ENCODE measurements at places on chromosomes 11 and 22.

- no peak for DNase-seq
Observed at GRCh38 chr11:67062526-67063373, 6.1 kb downstream of the RHOD start.

DNA sequence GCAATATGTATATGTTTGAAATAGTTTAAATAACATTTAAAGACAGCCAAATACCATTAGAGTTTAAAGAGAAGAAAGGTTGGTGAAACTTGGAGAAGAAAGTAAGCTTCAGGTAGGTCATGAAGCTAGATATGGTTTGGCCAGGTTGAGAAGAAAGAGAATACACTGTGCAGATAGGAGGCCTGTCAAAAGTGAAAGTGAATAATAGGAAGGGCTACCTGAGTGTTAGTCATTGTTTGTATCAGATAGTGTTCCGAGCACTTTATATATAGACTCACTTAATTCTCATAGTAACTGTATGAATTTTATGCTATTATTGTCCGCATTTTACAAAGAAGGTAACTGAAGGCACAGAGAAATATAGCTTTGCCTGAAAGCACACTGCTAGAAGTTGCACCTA lies 56.9 kb downstream of the USP47 start:
- no peak for DNase-seq

GRCh38 chr11:14544611-14545010 lies 24.4 kb upstream of the PSMA1 start:
- no peak for DNase-seq

- peak; percentile 66 for DNase-seq
Observed at GRCh38 chr11:44338698-44339529, 29.0 kb upstream of the ALX4 start.

GRCh38 chr11:104105155-104105554 lies 58.8 kb downstream of the PDGFD start:
- no peak for DNase-seq

- DNase-seq = no peak
Observed at GRCh38 chr22:23014250-23014649, 56.1 kb upstream of the GNAZ start.

GRCh38 chr11:118607401-118608359 lies at the start of gene PHLDB1:
Gene PHLDB1 (plus strand): TSS chr11:118607615. CDS start chr11:118613837, 6,222 bp downstream.
- peak; percentile 70 for DNase-seq

DNA sequence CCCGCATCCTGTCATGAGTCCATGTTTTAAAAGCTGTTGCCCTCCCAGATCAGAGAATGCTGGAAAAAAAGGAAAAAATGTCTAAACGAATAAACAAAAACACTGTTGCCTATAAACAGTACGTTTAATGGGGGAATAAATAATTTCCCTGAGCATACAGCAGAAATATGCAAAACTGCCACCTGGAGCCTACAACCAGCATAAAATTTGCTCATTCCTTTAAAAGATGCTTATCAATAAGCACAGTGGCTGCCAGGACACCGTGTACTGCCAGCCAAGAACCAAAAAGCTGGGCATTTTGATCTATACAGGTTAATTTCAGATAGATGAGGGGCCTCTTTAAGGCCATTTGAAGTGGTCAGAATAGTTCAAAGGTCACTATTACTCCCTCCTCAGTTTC lies 5.7 kb upstream of the CPT1A start:
- no peak for DNase-seq

- no peak for DNase-seq
Observed at GRCh38 chr11:134036492-134037045, 32.3 kb upstream of the JAM3 start.
